ENCODE measurements at places on chromosomes 1 and 21. TPM values are rescaled to one million over a fixed set of nuclear protein-coding genes. Genes with fewer than 3 reads are reported as not detected.

Gene TMPRSS2
- 47.6 TPM for polyA plus RNA-seq

Gene GRIK1
- 0.46 TPM for polyA plus RNA-seq

DNA sequence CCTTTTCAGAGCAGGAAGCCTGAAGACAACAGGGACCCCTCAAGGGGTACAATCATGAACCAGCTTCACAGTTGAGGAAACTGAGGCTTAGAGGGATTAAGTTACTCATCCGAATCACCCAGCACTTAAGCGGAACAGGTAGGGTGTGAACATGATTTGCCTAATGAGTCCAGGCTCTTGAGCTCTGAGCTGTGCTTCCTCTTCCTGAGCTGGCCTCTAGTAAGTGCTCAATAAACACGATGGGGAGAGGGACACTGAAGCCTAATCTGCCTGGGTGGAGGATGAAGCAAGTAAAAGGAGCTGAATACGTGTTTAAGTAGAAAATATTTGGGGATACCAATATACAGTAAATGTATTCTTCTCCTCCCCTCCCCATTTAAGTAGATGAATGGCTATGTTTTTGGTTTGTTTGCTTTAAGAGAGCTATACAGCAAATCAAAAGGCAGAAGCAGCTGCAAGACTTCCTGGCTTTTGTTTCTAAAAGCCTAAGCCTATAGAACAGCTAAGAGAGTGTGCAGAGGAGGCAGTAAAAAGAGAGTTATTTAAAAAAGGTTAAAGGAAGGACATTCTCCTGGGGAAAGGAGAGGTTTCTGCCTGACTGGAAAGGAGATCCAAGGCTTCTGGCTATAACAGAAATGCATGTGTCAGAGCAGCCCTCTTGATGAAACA is 20.5 kb downstream of the STPG1 start:
- DNase-seq = no peak

- DNase-seq = no peak
Measured at GRCh38 chr21:45468051-45468970, 63.3 kb downstream of the COL18A1 start.

DNA sequence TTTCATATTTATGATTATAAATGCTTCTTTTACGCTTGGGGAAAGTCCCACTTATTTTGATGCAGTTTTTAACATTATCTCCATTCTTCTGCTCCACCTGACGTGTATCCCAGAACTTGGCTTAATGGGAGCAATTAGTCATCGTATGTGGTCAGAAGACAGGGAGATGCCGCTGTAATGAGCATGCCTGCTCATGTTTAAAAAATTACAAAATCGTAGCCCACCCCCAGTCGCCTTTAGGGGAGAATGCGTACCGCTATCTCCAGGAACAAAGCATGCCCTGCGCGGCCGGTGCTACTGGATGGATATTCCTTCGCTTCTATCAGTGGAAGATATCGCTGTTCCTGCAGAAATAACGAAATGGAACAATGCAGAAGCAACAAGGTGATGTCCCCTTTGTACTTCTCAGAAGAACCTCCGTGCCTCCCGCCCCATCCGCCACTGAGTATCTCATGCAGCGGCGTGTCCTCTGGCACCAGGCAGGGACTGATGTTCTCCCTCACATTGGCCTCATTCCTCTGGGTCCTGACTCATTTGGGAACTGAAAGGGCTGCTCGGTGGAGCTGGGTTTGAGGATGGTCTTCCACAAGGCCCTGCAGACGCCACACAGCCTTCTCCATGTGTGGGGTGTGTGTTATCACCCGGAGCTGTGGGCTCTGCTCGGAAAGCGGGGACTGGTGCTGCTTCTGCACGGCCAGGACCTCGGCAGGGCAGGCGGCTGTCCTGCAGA is 116.3 kb upstream of the COL6A1 start:
- no peak for DNase-seq

- no peak for DNase-seq
Measured at GRCh38 chr1:188499690-188500089, 1670.9 kb downstream of the PLA2G4A start.

All from right lung (tissue), 10 donors.